ENCODE measurements at places on chromosomes 2 and 18.

GRCh38 chr2:10350761-10351160, 48.1 kb downstream of the HPCAL1 start:
- DNase-seq: no peak

DNA sequence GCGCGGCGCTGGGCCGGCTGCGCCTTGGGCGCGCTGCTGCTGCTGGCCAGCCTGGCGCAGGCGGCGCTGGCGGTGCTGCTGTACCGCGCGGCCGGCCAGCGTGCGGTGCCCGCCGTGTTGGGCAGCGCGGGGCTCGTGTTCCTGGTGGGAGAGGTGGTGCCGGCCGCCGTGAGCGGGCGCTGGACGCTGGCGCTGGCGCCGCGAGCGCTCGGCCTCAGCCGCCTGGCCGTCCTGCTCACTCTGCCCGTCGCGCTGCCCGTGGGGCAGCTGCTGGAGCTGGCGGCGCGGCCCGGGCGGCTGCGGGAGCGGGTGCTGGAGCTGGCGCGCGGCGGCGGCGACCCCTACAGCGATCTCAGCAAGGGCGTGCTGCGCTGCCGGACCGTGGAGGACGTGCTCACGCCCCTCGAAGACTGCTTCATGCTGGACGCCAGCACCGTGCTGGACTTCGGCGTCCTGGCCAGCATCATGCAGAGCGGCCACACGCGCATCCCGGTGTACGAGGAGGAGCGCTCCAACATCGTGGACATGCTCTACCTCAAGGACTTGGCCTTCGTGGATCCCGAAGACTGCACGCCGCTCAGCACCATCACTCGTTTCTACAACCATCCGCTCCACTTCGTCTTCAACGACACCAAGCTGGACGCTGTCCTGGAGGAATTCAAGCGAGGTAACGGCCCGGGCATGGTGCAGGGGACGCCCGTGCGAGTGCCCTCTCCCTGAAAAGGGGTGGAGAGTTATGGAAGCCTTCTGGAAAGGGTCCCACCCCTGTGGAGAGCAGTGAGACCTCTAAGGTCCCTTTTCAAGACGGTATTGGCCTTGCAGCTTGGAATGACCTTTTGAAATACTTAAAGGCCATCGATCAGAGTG, 1.0 kb downstream of the CNNM3 start:
- no peak for DNase-seq

- no peak for DNase-seq
Observed at GRCh38 chr18:23835506-23835905, 146.3 kb downstream of the LAMA3 start.

DNA sequence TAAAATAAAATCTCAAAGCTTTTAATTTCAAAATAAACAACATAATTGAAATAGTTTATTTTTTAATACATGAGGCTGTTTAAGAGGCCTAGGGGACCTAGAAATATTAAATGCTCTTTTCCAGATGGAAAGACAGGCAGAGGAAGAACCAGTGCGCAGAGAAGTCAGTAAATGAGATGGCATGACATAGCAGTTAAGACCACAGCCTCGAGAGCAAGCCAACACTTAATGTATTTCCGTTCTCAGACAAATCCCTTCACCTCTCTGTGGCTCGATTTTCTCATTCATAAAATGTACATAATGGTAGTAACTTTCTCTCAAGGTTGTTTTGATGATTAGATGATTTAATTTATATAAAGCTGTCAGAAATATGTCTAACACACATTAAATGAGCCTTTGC, 405.1 kb upstream of the CWC22 start:
- no peak for DNase-seq

GRCh38 chr18:28059861-28060260, 117.1 kb downstream of the CDH2 start:
- DNase-seq: no peak

DNA sequence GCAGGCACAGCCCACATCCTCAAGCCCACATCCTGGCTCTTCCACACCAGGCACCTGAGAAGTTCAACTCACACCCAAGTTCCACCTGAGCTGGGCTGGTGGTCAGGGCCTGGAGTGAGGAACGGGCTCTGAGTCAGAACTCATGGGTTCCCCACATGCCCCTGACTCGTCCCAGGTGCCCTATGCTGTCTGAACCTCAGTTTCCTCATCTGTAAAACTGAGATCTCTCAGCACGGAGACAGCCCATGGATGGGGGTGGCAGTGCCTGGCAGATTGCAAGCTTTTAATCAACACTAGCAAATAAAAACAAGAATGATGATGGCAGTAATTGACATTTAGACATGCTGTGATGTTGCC, 307.8 kb downstream of the NDUFA10 start:
- DNase-seq: no peak

- peak; percentile 56 for DNase-seq
Observed at GRCh38 chr2:105746177-105747080, 1.7 kb downstream of the NCK2 start.

- no peak for DNase-seq
Observed at GRCh38 chr18:32420084-32420750, 50.5 kb downstream of the GAREM1 start.

DNA sequence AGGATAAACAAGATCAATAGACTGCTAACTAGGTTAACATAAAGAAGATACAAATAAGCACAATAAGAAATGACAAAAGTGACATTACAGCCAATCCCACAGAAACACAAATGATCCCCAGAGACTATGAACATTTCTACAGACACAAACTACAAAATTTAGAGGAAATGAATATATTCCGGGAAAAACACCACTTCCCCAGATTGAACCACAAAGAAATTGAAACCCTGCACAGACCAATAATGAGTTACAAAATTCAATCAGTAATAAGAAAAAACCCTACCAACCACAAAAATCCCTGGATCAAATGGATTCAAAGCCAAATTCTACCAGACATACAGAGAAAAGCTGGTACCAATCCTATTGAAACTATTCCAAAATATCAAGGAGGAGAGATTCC, 232.4 kb upstream of the RBMS1 start:
- no peak for DNase-seq

DNA sequence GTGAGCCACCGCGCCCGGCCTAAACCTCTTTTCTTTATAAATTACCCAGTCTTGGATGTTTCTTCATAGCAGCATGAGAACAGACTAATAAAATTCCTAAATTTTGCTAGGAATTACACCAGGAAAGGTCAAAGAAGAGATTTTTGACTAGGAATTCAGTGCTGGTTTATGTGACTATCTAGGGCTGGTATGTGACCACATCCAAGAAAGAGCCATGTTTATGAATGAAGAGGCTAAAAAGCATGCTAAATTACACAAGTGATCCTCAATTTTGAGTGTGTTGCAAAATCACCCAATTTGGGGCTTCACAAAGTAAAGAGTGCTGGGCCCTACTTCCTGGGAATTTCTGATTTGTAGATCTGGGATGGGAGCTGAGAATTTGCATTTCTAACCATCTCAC, 123.6 kb downstream of the CSRNP3 start:
- DNase-seq: no peak

- DNase-seq: no peak
Observed at GRCh38 chr18:24266131-24266530, 127.3 kb downstream of the CABYR start.

GRCh38 chr2:47695800-47696477, 87.0 kb upstream of the MSH6 start:
- DNase-seq: no peak

GRCh38 chr2:224982226-224982625, 60.0 kb downstream of the DOCK10 start:
- DNase-seq: no peak

- no peak for DNase-seq
Observed at GRCh38 chr2:219632760-219633105, 5.3 kb downstream of the SLC4A3 start.

DNA sequence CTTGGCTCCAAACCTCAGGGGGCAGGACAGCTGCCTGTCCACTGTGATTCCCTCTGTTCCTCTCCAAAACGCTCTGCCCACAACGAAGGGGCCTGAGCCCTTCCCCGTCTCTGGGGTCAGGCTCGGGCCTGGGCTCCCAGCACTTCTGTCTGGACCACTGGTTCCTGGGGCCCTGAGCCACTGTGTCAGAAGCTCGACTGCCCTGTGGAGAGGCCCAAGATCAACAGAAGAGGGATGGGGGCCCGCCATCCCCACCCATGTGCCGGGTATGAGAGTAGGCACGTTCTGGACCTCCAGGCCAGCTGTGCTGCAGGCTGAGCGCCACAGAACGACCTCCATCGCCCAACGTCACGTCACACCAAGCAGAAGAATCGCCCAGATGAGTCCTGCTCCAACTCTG, 119.9 kb upstream of the HS6ST1 start:
- DNase-seq: no peak

DNA sequence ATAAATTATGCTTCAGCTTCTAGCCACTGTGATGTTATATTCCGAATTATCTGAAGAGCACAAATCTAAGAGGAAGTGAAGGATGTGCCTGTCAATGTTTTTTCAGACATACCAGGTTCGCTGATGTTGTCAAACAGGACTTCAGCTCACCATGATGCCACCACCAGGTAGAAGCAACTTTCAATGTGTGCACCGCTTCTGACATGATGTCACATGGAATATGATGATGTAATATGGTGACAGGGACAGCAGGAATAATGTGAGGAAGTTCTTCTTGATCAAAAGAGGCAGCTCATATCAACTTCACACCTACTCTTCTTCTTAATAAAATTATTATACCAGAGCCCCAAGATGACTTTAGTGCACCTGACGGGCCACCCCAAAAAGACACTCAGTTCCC, 893.2 kb downstream of the BCL11A start:
- no peak for DNase-seq

DNA sequence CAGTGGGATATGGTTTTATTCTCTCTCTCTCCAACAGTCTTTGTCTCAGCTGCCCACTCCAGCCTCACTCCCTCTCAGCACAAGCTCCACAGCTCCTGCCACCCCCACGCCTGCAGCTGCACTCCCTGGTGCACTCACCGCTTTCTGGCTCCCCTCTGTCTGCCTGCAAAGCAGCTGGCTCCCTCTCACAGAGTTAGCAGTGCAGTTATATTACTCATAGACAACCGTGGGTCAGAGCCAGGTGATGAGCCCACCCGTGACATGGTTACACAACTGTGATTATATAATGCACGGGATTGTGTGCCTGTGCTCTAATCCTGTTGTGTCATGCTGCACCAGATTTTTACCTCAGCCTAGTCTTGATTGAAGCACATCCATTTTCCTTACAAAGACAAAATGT, 276.9 kb upstream of the CHAC2 start:
- DNase-seq: no peak

- no peak for DNase-seq
Observed at GRCh38 chr2:184875911-184876310, 277.6 kb downstream of the ZNF804A start.

- DNase-seq: no peak
Observed at GRCh38 chr2:33354981-33355380, 121.5 kb upstream of the RASGRP3 start.

GRCh38 chr2:232411901-232412629, 5.4 kb downstream of the ALPG start:
- no peak for DNase-seq

DNA sequence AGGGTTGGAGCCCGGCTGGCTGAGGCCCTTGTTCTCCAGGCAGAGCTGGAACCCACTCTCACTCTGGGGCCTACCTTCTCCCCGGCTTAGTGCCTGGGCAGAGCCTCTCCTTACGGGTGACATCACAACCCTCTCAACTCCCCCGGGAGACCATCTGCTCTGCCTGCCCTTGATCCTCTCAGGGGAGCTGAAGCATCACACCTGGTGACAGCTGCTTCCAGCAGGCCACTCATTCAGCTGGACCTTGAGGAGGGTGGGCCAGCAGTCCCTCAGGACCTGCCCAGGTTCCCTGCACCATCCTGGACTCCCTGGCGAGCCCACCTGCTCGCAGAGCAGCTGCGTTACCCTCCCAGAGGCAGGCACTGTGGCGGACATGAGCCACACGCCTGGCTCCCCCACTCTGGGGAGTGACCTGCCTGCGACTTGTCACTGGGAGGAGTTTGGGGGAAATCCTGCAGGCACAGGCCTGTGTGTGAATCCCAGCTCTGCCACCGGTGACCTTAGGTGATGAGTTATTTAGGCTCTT, 13.1 kb downstream of the HS6ST1 start:
- DNase-seq: no peak

DNA sequence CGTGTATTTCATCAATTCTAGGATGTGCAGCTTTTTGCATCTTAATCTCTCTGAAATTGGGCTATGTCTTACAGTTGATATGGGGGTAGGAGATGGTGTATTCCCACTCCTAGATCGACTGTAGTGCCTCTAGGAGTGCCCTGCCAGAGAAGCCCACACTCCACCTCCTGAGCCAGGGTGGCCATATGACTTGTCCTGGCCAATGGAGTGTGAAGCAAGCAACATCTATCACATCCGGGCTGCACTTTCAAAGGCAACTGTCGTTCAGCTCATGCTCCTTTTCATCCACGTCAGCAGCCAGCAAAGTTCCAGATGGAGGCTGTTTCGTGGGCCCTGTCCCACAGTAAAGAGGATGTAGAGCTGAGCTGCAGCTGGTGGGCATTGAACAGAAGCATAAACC, 149.4 kb upstream of the SLC1A4 start:
- no peak for DNase-seq

DNA sequence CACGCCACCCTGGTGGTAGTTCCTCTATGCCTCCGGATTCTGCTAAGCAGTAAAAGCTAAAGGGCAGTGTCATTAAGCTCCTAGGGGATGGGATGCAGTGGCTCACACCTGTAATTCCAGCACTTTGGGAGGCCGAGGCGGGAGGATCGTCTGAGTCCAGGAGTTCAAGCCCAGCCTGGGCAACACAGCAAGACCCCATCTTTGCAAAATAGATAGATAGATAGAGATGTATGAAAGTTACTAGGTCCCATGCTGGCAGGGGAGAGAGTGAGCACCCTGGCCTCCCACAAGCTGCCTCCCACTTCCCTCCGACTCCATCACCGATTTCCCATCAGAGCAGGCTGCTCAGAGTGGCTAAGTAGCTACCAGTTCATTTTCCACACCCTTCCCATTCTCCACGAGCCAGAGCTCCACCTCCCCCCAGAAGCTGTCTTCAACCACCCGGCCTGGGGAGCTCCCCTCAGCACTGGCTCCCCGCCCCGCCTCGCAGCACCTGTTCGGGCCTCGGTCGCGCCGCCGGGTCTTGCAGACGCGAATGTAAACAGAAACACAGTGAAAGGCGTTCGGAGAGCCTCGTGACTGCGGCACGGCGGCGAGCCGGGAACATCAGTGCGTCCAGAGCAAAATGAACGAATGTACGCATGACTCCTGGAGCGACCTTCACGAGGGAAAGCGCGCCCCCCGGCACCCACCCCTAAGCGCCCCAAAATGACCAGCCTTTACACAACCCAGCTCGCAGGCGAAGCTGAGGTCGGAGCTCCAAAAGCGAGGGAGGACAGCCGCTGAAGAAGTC, 598 bp upstream of the CEP68 start:
- peak; percentile 47 for DNase-seq

DNA sequence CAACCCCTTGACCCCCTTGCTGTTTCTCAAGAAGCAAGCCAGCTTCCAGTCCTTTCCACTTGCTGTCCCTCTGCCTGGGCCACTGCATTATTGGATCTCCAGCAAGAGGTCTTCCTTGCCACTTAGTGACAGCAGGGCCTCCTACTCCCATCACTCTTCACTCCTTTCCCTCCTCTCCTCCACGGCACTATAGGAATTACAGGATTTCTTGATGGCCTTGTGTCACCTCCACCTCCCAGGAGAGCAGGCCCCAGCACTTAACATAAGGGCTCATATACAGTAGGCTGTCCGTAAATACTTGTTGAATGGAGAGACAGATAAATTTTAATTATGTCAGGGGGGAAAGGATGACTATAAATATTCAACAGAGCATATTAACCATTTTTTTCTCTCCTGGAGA, 129.4 kb downstream of the SP3 start:
- no peak for DNase-seq

GRCh38 chr2:182066400-182067087, 80.9 kb downstream of the PPP1R1C start:
- no peak for DNase-seq

GRCh38 chr18:80149667-80150066, 40.6 kb downstream of the ADNP2 start:
- no peak for DNase-seq

GRCh38 chr2:29117636-29118303, 2.6 kb downstream of the CLIP4 start:
- DNase-seq: no peak

Measured in activated T-helper 1 cell treated with Interleukin-2 at 50 U/mL for 16 hours (primary cell).